Stimulated activated CD4-positive, alpha-beta T cell treated with anti-CD3 and anti-CD28 coated beads, Interleukin-1b, Interleukin-23, amount 100 ng/mL, for 4 hours (primary cell): ENCODE measurements at places on chromosomes 3 and 15.

DNA sequence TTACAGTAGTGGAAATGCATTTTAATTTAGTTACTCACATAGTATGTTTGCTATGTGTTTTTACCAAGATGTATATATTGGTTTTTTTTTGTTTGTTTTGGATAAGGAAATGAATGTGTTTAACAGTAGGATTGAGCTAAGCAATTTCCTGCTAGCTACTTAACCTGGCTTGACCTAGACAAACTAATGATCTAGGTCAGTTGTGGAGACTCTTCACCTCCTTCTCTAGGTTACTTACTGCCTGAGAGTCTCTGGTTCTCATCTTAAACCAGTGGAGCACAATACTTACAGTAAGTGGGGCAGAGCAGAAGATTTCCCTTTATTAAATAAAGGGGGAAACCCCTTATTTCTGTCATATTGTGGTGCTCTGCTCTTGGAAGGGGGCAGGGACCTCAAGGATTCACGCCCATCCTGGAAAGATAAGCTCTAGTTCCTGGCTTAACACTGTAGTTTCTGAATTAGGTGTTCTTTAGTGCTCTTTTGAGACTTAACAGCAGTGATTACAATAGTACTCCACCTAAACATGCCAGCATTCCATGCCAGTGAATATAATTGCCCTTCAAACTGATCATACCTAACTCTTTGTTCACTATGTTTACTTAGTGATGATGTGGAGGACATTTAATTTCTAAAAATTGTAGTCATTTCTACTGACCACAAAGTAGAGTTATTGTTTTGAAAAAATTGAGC is 79.9 kb downstream of the UBP1 start:
- DNase-seq, result no peak

GRCh38 chr3:99023590-99024192 is 122.2 kb upstream of the DCBLD2 start:
- DNase-seq, result no peak

DNA sequence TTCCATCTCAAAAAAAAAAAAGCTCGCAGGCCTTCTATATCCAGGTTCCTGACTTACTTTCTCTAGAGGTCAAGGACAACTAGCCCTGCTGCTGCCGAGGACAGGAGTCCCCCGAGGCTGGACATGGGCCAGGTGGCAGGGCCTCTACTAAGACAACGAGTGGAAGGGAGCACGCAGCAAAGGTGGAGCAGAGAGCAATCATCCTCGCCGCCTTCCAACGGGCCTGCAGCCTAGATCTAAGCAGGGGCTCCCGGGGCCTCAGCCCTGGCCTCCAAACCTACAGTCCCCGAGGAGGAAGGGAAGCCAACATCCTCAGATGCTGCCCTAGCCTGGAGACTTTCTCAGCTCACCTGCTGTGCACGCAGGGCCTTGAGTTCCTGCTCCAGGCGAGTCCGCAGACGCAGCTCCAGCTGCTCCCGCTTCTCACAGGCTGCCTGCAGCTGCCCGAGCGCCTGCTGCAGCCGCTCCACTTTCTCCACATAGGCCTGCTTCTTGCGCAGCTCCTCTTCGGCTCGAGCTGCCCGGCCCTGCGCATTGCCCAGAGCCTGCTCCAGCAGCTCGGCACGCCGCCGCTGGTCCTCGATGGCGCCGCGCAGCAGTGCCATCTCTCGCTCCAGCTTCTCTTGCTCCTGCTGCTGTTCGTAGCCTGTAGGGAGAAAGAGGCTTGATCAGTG is 12.9 kb downstream of the AMOTL2 start:
- DNase-seq, result no peak

DNA sequence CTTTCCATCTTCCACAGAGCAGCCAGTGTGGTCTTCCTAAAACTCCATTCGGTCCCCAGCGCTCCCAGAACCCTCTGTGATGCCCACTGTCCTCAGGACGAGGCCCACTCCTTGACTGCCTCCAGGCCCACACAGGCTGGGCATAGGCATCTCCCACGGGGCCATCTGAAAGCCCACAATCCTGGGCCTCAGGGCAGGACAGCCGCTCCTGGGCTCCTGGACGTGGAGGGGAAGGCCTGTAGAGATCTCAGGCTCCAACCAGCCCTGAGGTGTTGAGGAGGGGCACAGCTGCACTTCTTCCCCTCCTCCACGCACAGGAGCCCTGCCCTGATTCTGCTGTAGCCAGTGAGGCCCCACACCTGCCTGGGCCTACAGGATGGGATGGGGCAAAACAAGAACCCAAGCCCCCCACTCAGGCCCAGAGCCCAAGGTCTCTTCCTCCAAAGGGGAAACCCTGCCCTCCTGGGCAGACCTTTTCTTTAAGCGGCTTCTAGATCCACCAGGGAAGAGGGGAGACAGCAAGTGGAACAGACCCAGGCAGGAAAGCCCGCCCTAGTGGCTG is 25.9 kb downstream of the SHISA5 start:
- DNase-seq, result no peak

DNA sequence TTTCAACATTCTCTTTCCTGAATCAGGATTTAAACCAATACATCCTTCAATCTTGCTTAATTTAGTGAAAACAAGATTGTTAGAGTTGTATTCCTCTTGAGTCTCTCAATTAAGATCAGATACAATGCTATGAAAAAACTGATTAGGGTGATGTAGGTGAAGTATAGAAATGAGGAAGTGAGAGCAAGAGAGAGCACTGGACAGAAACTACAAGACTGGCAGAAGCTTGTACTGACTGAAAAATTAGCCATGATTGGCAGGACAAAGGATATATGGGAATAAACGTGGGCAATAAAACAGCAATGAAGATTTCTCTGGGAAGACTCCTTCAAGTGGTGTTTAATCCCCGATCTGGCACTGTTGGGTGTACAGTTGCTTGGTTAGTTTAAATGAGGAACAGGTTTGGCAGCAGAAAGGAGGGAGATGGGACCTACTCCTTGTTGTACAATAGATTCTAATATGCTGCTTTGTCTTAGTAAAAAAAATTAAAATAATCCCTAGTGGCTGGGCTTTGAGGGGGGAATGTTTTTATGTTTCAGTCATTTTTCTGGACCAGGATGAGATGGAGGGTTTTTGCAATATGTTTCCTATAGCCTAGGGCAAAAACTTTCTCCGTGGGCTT is 252.7 kb downstream of the SLC9A9 start:
- DNase-seq, result no peak

- DNase-seq, result no peak
Observed at GRCh38 chr15:43169888-43170287, 15.3 kb upstream of the CCNDBP1 start.

DNA sequence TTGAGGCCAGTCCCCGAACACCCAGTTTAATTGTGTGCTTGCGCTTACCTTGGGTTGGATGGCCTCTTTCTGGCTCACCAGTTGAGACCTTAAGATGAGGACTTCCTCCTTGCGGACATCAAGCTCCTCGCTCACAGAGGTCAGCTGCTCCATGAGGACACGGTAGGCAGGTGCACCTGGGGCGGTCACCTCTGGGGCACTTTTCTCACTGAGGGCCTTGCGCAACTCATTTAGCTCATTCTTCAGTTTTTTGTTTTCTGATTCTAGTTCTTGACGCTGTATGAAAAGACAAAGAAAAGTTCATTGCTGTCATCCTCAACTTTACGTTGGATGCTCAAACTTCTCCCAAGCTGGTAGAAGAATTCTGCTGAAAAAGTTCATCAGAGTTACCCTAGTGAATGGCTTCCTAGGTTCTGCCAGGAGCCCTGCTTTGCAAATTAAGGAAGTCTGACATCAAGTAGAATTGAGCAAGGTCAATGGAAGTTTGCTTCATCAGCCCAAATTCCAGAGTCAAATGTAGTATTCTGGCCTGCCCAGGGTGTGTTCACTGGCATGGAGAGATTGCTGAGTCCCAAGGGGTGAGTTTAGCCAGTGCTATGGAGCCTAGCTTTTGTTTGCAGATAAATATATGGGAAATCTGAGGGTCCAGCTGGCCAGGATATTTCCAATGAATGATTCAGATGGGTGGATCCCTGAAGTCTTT is 55.8 kb upstream of the MYO5C start:
- no peak for DNase-seq

DNA sequence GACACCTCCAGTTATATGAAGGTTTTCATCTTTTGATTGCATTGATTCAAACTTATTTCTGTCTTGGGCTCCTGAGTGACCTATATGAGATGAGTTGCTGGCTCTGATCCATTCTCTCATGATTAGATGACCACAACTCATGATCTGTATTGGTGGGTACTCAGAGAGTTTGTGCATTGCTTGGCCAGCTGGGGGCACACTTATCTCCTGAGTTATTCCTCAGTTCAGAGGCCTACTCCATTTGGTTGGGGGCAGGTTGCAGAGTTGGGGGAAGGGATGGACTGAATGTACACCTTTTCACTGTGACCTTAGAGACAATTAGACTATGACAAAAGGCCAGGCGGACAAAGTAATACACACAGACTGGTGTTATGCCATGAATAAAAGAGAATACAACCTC is 166.2 kb upstream of the SEMA6D start:
- DNase-seq, result no peak

- DNase-seq, result no peak
Observed at GRCh38 chr3:72280876-72281275, 495.9 kb upstream of the PROK2 start.

GRCh38 chr3:182451871-182452270 is 341.4 kb upstream of the ATP11B start:
- DNase-seq, result no peak

DNA sequence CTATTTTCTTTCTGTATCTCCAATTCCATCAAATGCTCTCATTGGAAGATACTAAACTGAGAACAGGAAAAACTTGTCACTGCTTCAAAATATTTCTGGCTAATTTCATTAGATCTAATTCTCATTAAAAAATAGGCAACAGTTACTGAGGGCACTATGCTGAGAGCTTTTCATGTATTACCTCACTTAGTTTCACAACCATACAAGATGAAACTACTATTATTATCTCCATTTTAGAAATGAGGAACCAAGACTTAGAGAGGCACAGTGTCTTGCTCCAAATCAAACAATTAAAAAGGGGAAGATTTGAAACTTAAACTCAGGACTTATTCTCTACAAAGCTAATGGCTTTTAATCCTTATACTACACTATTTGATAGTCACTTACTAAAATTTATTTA is 7.2 kb upstream of the OTOL1 start:
- no peak for DNase-seq

DNA sequence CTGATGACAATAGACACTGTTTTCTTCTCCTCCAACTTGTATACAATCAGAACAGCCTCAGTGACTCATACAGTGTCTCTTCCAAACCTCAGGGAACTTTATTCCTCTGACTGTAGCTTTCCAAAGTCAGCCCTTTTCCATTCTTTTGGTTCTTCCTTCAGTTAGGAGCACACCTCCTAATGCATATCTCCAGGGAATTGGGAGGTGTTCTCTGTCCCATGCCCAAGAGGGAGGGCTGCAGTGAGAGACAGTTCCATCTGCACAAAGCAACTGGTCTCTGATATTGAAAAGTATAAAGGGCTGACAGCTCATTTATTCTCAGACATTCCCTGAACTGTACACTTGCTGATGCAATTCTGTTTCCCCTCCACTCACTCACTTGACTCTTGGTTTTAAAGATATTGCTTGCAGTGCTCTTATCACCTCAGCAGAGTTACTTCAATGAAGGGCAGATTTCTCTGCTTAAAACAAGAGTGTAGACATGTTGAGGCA is 337.8 kb upstream of the TBC1D5 start:
- no peak for DNase-seq

DNA sequence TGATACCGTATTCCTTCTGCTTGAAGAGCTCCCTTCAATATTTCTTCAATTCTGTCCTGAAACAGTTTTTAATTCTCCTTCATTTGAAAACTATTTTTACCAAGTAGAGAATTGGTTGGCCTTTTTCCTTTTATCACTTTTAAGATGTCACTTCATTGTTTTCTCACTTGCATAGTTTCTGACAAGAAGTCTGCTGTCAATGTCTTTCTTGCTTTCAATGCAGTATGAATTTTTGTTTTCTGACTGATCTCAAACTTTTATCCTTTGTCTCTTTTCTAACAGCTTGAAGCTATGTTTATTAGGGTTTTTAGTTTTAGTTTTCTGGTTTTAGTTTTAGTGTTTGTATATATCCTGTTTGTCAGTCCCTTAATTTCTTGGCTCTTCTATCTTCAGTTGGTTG is 364.8 kb upstream of the TPRG1 start:
- DNase-seq, result no peak

GRCh38 chr3:148197061-148197460 is 500.6 kb upstream of the AGTR1 start:
- no peak for DNase-seq

GRCh38 chr15:50166216-50166615 is 15.8 kb upstream of the SLC27A2 start:
- DNase-seq, result no peak

DNA sequence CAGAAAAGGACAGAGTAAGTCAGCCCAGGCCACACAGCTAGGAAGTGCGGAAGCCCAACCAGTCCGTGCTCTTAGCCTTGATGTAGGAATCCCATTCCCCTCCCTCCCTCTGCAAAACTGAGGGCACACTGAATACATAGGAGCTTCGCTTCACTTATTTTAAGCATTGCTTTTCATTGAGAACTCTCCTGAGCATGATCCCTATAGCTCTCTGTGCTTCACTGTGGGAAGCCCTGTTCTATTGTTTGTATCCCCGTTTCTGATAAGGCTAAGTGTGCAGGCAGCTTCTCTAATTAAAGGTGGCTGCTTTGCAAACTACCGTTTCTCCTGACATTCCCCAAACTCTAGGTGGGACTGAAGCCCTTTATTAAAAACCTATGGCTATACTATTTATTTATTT is 29.9 kb downstream of the IL5RA start:
- DNase-seq, result no peak

GRCh38 chr15:101654171-101654570 is 2.0 kb upstream of the TM2D3 start:
- no peak for DNase-seq

DNA sequence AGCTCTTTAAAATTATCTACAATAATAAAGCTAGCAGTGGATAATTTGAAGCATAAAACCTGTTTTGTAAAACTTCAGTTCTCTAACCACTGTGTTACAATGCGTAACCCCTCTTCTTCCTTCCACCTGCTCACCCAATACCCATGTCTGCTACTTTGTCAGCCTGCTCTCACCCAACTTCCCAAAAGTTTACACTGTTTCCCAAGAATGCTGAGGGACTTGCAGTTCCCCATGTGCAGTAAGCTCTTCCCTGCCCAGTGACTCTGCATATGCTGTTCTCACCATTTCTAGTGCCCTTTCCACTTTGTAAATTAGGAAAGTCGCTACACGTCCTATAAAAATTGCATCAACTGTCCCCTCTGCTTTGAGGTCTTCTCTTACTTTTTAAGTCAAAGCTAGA is 315.9 kb upstream of the SEMA6D start:
- DNase-seq, result no peak

DNA sequence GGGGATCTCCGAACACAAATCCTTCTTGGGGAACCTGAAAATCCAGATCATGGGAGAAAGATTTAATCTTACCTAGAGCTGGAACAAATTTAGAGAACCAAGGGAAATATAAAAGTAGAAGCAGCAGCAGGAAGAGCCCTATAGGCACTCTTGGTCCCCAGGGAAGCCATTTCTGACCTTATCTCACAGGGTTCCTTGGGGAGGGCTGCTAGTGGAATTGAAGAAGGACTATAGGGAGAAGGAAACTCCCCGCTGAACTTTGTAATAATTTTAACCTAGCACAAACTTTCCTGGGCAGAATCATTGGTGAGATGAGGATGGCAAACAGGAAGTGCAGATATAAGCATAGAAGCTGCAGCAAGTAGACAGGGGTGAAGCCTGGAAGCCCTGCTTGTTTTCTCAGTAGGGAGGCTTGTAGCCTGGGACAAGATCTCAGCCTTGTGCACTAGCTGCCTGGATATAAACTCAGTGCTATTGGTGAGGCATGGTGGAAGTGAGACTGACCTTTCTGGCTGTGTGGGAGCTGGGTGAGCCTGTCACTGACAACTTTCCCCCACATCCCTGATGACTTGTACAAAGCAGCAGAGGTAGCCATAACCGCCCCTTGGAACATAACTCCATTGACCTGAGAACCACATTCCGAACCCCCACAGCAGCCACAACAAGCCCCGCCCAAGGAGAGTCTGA is 343.0 kb upstream of the TGFBR2 start:
- DNase-seq, result no peak
